ENCODE measurements at places on chromosomes 16 and 17.

GRCh38 chr17:42312285-42313130 is 24.2 kb downstream of the STAT5A start:
- DNase-seq: peak; percentile 87

- DNase-seq: peak; percentile 74
These were observed 15.3 kb upstream of the MNT start for GRCh38 chr17:2416010-2416734.

- DNase-seq: no peak
These were observed 7.4 kb upstream of the CPNE2 start for GRCh38 chr16:57084996-57085395.

DNA sequence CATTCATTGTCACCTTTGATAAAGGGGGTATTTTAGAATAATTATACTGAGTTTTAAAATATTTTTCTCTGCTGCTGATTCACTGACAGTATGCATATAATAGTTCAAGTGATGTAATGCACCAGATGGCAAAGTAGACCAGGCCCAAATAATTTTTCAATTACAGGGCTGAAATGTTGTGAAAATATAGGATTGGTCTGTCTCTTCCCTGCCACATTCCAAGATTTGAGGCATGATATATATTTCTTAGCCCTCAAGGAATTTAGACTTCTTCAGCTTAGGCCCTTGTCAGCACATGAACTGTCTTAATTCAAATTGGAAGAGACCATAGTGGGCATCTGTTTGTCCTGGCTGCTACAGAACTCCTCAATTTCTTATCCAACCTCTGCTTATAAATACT is 39.2 kb upstream of the SLC12A3 start:
- no peak for DNase-seq
